CD8-positive, alpha-beta memory T cell (primary cell): ENCODE measurements at places on chromosomes 12 and 14.

GRCh38 chr12:67439611-67440010 lies 170.5 kb downstream of the CAND1 start:
- DNase-seq: no peak

DNA sequence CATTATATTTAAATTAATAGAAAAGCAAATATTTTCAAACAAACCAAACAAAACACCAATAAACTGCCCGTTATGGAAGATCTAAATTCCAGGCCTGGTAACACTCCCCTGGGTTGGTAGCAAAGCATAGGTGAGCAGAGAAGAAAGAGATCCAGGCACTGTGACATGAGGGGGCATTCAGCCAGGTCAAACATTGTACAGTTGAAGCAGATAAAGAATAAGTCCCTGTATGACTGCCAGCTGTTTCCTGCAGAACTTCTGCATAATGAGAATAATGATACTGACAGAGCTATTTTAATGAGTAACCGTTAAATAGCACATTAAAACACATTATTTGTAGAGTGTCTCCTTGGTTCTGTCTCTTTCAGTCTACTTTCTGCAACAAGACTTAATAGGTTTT lies 35.4 kb downstream of the SLC38A1 start:
- no peak for DNase-seq

DNA sequence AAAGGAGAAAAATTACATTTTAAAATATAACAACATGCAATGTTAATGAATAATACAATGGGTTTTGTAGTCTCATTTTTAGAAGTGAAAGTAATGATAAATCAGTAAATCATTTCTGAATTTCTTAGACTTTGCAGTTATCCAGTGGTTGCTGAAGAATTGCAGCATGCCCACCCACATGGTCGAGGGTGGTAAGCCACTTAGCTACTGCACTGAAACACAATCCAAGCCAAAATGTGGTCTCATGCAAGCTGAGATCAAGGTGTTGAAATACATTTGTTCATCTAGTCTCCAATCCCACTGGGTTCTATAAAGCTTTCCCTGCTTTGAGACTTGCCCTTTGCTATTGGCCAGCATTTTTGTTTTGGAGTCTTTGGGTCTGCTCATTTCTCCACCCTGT lies 247.9 kb downstream of the NELL2 start:
- no peak for DNase-seq

- no peak for DNase-seq
These were observed 221.7 kb upstream of the NOS1 start for GRCh38 chr12:117583092-117583491.

GRCh38 chr12:57550641-57551549 lies 1.1 kb downstream of the KIF5A start:
- no peak for DNase-seq

DNA sequence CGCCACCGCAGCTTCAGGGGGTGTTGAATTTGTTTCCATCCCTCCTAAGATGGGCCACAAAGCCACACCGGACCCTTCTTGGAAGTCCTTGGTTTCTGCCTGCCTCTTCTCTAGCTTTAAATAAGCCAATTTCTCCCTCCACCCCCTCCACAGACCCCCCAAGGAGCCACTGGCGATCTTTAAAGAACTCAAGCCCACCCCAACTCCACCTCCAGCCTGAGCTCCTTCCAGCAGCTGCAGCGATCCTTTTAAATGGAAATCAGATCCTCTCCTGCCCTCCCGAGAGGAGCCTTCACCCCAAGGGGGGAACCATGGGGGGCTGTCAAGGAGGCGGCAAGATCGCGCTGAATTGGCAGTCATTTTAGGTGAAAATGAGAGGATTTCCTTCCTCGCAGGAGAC lies 133.1 kb downstream of the NCOR2 start:
- no peak for DNase-seq

GRCh38 chr14:103559766-103560165 lies 2.7 kb downstream of the BAG5 start:
- DNase-seq: no peak

- no peak for DNase-seq
These were observed 34.4 kb downstream of the PROX2 start for GRCh38 chr14:74841230-74842207.

- no peak for DNase-seq
These were observed 4.2 kb upstream of the TEP1 start for GRCh38 chr14:20417250-20418186.

DNA sequence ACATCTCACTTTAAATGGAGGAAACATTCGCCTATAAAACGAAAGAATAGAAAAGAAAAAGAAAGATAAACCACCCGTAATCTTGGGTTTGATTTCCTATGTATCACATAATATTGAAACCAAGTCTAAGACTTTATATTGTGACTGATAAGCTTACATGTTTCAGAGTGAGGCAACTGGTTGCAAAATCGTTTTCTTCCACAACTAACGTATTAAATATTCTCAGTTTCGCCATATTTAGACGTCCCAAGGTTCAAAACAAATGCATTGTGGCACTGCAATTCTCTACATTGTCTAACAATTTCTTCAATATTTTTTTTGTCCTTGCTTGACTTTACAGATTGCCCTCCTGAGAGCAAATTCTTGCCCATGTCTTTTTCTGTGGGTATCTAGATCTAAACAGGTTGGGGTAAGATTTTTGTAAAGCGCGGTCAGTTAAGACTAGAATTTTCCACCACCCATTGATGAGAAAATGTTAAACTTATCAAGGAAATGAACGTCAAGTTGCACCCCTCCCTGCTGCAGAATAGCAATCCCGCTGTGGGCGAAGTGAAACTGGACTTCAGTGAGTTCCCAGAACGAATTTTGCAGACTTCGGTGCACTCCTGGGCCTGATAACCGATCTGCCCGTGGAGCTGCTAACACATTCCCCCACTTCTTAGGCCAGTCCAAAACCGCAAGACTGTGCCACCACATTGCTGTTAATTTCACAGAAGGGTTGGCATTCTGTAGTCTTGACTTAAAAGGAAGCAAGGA lies 2.7 kb downstream of the TBX3 start:
- DNase-seq: no peak

GRCh38 chr12:131327521-131328488 lies 374.1 kb downstream of the ADGRD1 start:
- DNase-seq: no peak

GRCh38 chr14:73289308-73289707 lies 52.0 kb downstream of the PAPLN start:
- DNase-seq: no peak

GRCh38 chr12:94504386-94504785 lies 44.7 kb upstream of the CEP83 start:
- no peak for DNase-seq

DNA sequence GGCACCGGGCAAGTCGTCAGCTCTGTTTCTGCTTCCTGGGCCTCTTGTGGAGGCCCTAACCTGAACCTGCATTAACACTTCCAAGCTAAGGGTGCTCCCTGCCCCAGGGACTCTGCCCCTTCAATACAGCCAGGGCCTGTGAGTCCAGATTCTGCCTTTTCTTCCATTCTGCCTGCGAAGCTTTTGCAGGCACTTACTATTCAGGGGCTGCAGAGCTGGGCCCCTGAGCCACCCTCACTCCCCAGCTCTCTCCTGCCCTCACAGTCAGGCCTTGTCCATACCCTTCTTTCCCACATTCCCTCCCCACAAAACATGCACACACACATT lies 101.1 kb downstream of the ZFP36L1 start:
- DNase-seq: no peak

- no peak for DNase-seq
These were observed 175.8 kb upstream of the PRMT8 start for GRCh38 chr12:3315201-3315661.

DNA sequence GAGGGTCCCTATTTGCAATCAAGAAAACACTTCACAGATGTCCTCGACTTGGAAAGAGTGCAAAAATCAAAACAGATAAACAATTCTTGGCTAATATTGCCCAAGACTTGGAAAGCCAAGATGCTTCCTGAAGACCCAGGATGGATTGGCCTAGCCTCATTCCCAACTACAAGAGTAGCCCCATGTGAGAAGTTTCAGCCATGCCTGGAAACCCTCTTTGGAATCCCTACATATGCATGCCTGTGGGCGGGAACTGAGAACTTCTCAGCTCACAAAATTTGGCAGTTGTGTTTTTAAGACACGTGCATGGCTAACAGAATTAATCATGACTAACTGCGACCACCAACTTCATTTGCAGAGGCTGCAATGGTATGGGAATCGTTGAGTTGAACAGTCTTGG lies 283.2 kb upstream of the TBX3 start:
- no peak for DNase-seq

DNA sequence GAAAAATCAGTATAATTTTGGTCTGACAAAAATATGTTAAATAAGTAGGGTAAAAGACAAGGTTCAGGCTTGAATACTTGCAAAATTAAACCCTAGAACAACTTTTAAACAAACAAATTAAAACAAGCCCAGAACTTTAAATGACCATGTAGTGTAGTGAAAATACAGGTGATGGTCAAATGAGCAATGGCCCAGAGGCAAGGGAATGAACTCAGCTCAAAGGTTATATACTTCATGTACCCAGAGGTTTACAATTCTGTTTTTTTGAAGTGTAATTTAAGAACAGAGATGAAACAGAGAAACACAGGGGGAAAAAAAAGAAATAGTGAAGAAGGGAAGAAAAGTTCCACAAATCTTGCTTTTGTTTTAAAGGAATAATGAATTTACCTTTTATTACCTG lies 949.2 kb downstream of the TRHDE start:
- no peak for DNase-seq

- no peak for DNase-seq
These were observed 292.1 kb upstream of the CLEC14A start for GRCh38 chr14:38547961-38548490.

GRCh38 chr12:78559416-78559815 lies 305.2 kb upstream of the SYT1 start:
- no peak for DNase-seq

GRCh38 chr12:50394469-50395029 lies 1.9 kb downstream of the FAM186A start:
- DNase-seq: no peak

DNA sequence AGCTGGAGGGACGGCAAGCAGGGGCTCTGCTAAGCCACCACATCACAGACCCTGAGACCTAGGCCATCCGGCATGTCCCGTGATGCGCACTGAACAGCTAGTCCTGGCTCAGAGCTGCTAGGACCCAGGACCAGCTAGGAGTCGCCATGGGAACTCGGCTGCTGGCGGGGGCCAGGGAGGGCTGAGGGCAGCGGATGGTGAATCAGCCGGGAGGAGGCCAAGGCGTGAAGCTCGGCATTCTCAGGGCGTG lies 5.1 kb downstream of the AHNAK2 start:
- DNase-seq: no peak

DNA sequence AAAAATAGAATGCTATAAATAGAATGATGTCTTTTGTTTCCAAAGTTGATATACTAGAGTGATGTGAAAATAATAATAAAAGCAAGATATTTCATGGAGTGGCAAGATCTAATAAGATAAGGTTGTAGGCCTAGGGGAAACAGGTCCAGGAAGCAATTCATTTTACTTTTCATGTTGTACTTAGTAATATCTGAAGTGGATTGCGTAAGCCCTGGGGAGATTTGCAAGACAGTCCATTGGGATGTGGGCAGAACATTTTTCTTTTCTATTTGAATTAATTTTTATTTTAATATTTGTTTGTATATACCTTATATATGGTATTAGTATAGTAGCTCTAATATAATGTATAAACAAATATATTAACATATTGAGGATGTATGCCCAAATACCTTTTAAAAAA lies 7.5 kb downstream of the NUBPL start:
- DNase-seq: no peak

DNA sequence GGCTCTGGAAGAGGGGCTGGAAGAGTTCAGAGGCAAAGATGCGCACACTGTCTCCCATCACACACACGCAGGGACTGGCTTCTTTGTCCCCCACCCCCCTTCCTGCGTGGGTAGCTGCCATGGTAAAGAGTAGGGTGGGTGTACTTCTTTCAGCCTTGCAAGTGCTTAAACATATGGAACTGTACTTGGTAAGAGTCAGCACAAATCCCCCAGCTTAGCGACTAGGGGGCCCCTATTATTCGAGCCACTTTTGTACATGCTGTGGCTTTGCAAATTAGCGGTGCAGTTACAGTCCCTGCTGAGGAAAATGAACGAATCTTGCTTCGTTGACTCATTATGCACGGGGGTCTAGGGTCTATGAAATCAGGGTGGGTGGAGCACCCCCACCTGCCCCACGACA lies 123.8 kb downstream of the AACS start:
- DNase-seq: no peak

- no peak for DNase-seq
These were observed 61.6 kb upstream of the GNPNAT1 start for GRCh38 chr14:52852810-52853521.

DNA sequence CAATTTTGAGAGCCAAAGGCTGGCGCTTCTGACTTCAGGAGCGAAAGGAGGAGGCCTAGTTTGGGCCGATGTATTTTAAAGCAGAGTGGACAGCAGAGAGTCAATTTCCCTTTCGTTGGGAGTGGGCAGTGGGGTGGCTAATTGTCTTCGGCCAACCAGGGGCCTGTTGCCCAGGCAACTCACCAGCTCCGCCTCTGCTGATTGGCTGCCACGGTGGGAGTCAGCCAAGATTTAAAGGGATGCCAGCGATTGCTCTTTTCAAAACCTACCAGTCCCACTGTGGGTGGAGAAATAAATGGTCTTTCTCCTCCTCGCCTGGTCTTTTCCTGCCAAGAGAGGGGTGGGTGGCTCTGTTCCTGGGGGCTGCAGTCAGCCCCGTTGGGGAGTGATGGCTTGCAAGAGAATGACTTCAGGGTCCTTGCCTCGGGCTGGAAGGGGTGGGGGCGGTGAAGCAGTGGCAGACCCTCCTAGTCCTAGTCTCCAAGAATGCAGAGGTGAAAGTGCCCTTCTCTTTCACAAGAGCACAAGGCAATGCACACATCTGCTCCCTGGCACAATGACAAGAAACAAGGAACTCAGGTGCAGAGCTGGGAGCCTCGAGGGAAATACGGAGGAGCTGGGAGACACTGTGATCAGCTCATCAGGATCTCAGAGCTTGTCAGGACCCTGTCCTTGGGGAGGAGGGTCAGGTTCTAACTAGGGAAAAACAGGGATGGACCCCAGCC lies 37.7 kb downstream of the RASAL1 start:
- no peak for DNase-seq

DNA sequence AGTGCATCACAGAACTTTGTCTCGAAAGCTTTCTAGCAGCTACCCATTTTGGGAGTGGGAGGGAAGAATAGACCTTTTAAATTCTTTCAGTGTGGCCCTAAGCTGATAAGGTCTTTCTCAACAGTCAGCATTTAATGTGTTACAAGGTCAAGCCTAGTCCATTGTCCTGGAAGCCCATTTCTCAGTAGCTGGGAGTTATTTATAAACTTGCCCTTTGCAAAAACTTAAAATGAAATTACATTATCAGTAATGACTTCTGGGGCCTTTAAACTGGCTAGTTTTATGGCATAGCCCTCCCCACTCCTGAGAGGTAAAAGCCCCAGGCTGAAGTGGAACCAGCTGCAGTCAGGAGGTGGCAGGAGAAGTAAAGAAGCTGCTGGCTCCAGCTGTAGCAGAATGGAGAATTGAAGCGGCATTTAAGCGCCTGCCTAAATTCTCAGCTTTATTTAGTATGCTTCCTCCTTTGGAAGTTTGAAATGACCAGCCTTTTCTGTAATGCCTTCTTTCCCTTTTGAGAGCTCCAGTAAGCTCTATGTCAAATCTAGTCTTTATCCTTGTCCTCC lies 12.4 kb downstream of the COPZ1 start:
- no peak for DNase-seq

- no peak for DNase-seq
These were observed 46.8 kb downstream of the ATP2B1 start for GRCh38 chr12:89661706-89662330.

- DNase-seq: no peak
These were observed 52.0 kb downstream of the WSCD2 start for GRCh38 chr12:108181095-108181454.

- no peak for DNase-seq
These were observed 208.9 kb downstream of the RGS6 start for GRCh38 chr14:72141084-72141483.
